ENCODE measurements at places on chromosomes 3 and 15.

- no peak for DNase-seq
Observed at GRCh38 chr15:38053205-38053604, 118.8 kb downstream of the TMCO5A start.

- DNase-seq = no peak
Observed at GRCh38 chr3:117084739-117085270, 375.2 kb downstream of the TUSC7 start.

GRCh38 chr3:9878700-9879099 lies 1.4 kb downstream of the CIDEC start:
- no peak for DNase-seq

DNA sequence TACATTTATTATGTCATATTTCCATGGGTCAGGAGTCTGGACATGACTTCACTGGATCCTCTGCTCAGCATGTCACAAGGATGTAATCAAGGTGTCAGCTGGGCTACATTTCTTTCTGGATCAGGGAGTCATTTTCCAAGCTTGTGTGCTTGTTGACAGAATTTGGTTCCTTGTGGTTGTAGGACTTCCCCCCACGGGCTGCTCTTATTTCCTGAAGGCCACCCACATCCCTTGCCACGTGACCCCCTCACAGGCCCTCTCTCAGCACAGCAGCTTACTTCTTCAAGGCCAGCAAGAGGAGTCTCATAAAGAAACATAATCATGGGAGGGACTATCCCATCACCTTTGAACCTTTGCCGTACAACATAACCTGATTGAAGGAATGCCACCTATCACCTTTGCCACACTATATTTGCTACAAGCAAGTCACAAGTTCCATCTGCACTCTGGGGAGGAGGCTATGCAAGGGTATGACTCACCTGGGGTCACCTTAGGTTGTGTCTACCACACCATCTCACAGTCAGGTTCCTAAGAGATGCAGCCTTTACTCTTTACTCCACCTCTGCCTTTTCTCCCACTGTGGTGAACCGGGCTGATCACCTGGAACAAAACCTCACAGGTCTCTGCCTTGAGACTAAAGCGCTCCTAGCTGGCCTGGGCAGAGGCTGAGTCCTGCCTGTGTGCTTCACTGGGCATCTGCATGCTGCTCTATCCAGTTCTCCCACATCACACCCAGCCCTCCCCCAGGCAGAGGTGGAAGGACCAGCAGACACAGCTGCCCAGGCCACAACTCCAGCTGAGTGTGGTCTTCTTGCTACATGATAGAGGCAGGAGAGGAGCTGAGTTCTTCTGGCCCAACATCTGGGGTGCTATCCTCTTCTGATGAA lies 13.5 kb downstream of the RAB6B start:
- DNase-seq = no peak

- DNase-seq = no peak
Observed at GRCh38 chr3:134852893-134853351, 57.9 kb downstream of the EPHB1 start.
